Umbilical cord (tissue), 2 donors: ENCODE measurements at places on chromosomes 1 and 21.

DNA sequence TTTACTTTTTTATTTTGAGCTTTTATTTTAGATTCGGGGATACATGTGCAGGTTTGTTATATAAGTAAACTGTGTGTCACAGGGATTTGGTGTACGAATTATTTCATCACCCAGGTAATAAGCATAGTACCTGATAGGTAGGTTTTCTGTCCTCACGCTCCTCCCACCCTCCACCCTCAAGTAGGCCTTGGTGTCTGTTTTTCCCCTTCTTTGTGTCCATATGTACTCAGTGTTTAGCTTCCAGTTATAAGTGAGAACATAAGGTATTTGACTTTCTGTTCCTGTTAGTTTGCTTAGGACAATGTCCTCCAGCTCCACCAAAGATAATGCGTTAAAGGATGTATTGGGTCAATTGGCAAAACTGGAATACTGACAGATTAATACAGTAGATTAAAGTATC, 5.8 kb downstream of the ATP1A4 start:
- no peak for DNase-seq

- peak; percentile 88 for DNase-seq
These were observed 647.5 kb upstream of the CHRM3 start for GRCh38 chr1:238738892-238739291.

DNA sequence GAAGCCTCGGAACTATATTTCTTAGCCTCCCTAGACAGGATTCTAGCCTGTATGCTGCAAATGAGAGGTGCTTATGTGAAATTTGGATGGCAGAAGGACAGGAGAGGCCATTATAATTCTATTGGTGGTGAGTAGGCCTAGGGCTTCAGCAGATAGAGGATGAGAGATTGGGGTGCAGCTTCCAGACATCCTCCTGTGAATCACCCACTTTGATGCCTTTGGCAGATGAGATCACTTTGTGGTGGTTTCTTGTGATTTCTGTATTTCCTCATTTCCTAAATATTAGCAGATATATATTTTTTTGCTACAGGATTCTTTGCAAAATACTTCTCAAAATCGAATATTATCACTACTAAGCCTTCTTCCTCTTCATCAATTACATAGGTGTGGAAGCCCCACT, 37.3 kb downstream of the MFSD2A start:
- DNase-seq = no peak

GRCh38 chr1:53902235-53903138, 8.5 kb downstream of the DIO1 start:
- DNase-seq = no peak

GRCh38 chr1:5659606-5660005, 332.6 kb downstream of the NPHP4 start:
- DNase-seq = no peak

DNA sequence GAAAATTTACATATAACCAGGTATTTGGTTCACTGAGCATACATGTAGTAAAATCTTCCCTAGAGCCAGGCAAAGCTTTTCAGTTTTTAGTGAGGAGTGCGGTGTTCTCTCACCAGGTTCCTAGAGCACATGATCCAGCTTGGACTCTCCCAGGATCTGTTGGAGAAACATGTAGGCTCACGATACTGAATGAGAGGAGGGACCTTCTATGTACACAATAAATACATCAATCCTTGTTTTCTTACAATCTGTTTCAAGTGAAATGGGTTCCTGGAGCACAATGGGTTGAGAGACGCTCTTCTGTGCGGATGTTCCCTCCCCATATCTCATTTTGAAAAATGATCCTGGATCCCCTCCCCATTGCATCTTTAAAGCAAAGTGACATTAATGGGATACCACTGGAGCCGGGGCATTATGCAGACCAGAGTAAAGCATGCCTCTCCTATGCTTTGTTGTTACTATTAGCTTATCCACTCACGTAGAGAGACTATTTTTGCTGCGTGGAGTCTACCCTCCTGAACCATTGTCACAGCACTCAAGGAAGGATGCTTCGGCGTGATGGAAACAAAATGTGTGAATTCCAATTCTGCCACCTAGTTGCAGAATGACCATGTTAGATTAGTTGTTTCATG, 19.3 kb downstream of the SMYD2 start:
- DNase-seq = no peak

DNA sequence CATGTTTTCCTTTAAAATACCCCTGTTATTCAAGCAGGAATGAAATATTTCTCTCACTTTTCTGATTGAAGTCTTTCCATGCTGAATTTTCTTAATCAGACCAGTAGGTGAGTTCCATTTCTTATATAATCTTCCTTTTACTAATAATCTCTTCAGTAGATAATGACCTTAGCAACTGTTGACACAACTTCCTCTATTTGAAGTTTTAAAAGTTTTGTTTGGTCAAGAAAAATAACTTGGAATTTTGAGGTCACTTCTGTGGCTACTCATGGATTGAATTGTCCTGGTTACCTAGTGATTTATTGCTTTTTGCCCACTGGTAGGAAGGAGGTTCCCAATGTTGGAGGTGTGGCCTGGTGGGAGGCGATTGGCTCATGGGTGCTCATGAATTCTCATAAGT, 70.6 kb upstream of the PAXBP1 start:
- DNase-seq = no peak

- no peak for DNase-seq
These were observed 46.7 kb upstream of the MTR start for GRCh38 chr1:236748268-236748870.

DNA sequence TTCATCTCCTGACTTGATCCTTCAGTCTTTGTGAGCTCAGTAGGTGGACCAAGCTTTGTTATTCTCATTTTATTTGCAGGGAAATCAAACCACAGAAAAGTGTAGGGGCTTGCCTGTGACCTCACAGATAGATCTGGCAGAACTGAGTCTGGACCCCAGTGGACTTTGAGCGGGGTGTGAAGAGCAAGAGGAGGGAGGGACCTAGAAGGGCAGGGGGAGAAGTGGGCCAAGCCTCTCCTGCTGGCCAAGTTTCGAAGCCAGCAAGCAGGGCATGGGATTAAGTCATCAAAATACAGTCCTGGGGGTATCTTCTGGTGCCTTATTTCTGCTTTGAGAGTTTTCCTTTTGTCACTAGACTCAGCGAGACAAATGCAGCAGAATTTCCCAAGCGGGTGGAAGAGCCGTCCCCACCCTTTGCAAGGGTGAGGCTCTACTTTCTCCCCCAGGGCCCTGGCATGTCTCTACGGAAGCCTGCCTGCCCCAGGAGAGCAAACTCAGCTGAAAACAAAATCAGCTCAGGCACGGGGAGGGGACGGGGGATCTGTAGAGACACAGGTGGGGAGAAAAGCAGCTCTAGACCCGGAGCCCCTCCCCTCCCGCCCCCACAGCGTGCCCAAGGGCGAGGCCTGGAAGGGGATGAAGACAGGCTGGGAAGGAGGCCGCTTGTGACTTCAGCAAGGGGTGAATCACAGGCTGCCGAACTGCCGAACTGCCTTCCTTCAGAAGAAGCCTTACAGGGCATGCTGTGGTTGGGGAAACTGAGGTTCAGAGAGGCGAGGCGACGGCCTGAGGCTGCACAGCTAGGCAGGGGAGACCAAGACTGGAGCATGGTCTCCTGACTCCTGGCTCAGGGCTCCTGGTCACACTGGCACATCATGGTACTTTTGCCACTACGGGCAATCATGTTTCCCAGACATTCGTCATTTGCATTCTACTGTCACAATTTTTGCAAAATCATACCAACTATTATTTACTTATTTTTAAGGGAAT, 19.2 kb downstream of the PKP1 start:
- DNase-seq = peak; percentile 63

GRCh38 chr1:33363470-33363861, 42.6 kb upstream of the A3GALT2 start:
- DNase-seq = no peak

DNA sequence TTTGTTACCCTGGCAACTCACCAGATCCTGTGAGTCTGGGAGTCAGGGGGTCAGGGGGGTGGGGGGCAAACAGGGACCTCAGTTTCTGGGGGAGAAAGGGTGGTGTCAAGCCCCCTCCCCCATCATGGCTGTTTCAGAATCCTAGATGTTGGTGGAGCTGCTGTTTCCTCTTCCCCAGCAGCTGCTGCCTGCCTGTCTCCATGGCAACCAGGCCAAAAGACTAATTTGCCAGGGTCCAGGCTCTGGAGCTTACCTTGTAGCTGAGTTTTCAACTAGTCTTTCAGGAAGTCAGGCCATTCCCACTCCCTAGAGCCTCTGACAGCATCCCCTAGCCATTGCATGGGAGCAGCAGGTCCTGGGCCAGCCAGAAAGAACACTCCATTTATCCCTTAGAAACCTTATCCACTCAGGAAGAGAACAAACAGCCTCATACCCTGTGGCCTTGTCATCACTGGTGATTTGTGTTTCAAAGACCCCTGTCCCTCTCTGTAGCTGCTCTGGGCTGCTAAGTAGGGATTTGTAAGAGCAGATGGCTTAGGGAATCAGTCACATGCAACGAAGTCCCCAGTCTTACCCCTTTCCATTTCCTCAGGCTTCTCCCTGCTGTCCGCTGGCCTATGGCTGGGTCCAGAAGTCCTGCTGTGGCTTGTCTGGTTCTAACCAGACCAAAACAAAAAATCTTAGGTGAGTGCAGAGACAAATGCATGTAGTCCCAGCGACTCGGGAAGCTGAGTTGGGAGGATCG, 21.5 kb upstream of the STMN1 start:
- peak; percentile 56 for DNase-seq

DNA sequence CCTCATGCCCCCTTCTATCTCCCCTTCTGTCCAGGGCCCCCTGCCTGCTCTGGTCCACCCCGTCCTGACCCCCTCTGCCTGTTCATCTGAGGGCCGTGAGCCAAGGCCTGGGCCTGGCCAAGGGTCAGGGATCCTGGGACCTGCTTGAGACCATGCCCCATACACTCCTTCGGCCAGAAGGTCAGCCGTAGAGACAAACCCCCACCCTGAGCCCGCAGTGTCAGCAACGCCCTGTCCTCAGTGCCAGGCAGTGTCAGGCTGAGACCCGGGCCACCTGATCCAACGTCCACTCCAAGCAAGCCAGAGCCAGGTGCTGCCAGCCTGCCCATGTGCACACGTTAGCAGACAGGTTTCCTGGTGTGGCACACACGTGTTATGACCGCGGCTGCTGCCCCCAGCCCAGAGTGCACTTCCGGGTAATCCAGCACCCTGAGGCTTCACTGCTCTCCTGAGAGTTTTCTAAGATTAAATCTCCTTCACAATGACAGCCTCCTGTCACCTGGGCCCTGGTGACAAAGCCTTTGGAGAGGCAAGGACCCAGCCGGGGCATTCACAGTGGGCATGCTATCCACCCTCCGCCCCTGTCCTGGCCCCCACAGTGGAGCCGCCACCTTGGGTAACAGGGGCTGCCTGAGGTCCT, 10.1 kb upstream of the SAMD11 start:
- DNase-seq = no peak

GRCh38 chr1:221632072-221632471, 109.8 kb downstream of the DUSP10 start:
- DNase-seq = no peak

GRCh38 chr1:56866656-56867055, 12.1 kb downstream of the C8A start:
- no peak for DNase-seq
